ENCODE measurements at places on chromosomes 2 and 18.

DNA sequence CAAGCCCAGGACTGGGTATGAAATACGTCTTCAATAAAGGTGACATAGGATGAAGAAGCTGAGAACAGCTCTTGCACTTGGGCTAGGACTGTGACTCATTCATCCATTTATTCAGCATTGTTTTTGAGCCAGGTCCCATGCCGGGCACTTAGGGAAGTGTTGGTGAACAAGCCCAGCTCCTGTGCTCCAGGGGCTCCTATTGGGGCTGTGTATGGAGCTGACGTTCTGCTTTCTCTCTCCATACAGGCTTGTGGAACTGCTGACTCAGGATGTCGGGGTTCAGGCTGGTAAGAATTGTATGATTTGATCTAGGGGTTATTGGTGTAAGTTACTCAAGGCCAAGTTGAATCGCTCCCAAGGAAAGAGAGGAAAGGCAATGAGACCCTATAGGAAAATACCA lies 24.0 kb downstream of the MYO7B start:
- DNase-seq = no peak

- DNase-seq = no peak
Measured at GRCh38 chr2:102025583-102026267, 34.0 kb downstream of the IL1R2 start.

DNA sequence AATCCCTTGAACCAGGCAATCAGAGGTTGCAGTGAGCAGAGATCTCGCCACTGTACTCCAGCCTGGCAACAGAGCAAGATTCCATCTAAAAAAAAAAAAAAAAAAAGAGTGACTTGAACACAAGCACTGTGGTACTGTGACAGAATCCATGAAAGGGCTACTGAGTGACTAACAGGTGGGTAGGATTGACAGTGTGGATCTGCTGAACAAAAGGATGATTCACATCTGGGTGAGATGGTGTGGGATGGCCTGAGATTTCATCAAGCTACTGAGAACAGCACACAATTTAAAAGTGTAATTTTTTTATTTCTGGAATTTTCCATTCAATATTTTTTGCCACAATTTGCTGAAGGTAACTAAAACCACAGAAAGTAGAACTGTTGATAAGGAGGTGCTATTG lies 13.3 kb upstream of the SP3 start:
- DNase-seq = no peak

DNA sequence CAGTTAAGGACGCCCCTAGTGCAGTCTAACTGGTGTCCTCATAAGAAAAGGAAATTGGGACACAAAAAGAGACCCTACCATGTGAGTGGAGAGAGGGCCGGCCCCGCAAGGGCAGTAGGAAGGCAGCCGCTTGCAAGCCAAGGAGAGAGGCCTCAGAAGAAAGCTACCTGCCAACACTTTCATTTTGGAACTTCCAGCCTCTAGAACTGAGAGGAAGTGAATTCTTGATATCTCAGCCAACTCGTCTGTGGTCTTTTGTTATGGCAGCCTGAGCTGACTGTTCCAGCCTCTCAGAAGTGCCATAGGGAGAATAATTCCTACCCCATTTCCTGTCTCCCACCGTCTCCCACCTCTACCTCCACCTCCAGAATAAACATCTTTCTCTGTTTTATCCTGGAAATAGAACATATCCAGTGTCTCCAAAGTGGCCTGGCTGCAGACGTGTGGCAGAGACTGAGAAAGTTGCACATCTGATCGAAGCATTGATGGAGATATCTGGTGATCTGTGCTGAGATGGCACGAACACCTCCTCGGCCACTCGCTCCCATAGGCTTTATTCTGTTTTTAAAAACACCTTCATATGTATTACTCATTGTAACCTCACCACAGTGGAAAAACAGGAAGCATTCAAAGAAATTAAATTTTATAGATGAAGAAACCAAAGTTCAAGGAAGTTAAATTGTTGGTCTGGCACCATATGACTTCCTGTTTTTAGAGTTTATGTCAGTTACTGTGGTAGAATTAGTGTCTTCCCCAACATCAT lies 39.5 kb upstream of the MARCO start:
- DNase-seq = no peak

DNA sequence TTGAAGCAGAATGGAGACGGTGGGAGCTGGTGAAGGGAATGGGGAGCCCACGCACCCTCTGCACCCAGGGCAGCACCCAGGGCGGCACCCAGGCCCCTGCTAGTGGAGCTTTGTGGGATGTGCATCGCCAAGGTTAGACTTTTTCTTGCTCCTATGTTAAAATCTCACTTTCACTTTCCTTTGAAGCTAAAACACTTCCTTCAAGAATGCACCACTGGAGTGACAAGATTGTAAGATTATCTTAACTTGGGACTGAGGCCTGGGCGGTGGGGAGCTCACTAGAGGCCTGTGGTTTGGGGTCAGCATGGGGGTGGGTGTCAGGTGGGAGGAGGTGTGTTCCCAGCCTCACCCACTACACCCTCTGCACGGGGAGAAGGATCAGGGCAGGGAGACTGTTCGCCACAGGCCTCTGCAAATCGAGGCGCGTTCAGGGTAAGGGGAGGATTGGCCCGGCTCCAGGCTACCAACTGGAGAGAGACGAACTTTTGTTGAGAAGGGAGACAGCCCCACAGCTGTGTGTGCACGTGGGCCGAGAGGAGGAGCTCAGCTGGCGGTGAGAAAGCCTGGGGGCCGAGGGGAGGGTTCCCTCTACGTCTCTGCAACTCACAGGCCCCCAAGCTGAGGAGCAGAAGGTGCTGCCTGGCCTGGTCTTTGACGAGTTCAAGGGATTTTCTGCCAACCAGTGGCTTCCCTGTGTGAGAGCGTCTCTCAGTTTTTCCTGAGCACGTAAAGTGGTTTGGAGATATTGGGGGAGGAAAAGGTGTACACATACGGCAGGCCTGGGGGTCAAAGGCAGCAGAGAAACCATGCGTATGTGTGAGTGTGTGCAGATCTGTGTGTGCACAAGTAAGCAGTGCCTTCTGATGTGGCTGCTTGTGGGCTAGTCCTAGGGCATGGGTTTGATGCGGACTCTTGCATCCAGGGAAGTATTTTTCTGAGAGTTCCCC lies 147.7 kb downstream of the KLHL29 start:
- no peak for DNase-seq

GRCh38 chr2:11385847-11386246 lies 41.4 kb upstream of the ROCK2 start:
- DNase-seq = no peak
